GM12864 (cell line): ENCODE measurements at places on chromosomes 6 and 20.

GRCh38 chr6:145688493-145688905 lies 46.8 kb downstream of the EPM2A start:
- no peak for DNase-seq

- DNase-seq, result no peak
Observed at GRCh38 chr6:163668061-163668426, 253.5 kb downstream of the QKI start.

- no peak for DNase-seq
Observed at GRCh38 chr6:1624058-1624850, 14.5 kb downstream of the FOXC1 start.

GRCh38 chr20:59561614-59562277 lies 42.6 kb upstream of the PHACTR3 start:
- DNase-seq, result no peak

DNA sequence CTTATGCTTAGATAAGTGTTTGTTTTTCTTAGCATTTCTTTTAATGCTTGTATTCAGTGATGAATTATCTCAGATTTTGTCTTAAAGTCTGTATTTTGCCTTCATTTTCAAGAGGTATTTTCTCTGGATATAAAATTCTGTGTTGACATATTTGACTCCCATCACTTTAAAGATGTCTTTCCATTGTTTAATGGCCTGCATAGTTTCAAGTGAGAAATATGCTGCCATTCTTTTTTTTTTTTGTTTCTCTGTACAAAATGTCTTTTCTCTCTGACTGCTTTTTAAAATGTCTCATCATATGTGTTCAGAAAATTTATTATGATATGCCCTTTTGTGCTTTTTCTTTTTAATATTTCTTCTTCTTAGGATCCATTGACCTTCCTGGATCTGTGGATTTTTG lies 578.0 kb upstream of the NOX3 start:
- no peak for DNase-seq

- DNase-seq, result no peak
Observed at GRCh38 chr20:64072498-64073063, 6.7 kb downstream of the RGS19 start.

DNA sequence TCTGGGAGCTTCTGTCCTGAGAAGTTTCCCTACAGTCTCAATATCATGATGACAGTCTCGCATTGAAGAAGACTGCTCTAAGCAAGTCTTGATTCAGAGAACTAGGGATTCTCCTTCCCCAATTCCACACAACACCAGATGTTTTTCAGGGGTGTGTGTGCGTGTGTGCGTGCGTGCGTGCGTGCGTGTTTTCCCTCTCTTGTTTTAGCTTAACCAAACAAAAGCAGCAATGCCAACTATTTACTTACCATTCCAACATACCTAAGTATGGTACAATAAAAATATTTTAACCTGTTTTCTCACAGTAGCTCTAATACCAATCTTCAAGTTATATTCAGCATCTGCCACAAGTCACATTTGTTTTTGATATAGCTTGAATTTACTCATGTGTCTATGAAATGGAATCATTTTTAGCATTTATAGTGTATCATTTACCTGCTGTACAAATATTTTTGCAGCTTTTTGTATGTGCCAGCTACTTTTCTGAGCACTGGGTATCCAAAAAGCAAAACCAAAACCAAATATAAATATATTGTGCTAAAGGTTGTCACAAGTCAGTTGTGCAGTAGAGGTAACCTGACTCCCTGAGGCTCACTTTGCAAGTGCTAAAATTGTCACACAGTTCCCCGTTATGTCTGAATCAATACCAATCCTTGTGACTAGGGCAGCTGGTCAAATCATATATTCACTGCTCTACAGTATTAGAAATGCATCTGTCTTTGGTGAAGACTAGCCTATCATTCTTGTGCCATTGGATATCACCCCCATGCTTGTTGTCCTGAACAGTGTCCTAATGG lies 21.7 kb upstream of the MYLIP start:
- DNase-seq, result no peak

DNA sequence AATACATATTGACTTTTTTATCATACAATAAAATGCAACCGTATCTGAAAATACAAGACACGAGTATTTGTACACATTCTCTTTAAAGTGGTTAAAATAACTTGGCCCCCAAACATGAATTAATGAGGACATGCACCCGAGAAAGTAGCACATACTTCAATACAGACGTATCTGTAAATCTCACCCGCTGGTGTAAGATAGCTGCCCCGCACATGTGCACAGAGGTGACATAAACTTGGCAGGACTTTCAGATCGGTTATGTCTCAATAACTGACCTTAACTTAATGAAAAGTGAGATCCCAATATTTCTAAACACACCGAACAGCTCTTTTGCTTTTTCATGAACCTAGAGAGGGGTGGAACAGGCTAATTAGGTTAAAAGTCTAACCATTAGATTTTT lies 91.5 kb upstream of the RPS6KA2 start:
- no peak for DNase-seq

DNA sequence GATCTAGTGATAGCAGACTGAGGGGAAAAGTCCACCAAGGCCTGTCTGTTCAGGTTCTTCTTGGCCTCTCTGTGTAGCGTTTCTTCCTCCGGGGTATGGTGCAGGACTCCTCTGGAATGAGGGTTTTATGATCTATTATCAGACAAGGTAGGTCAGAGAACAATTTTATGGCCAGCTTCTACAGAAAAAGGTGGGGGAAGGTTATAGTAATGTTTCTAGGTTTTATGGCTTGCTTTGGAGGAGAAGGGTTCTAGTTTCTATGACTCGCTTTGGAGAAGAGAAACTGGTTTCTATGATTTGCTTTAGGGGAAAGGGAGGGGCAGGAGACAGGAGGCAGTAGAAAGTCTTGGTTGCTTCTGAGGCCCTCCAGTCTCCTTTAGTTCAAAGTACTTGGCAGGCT lies 144.8 kb upstream of the LAMA2 start:
- DNase-seq, result no peak

- DNase-seq, result no peak
Observed at GRCh38 chr6:88840796-88841539, 122.5 kb downstream of the RNGTT start.

- DNase-seq, result no peak
Observed at GRCh38 chr20:49099011-49099410, 52.9 kb downstream of the CSE1L start.

GRCh38 chr20:58652606-58653294 lies 1.7 kb downstream of the STX16 start:
- DNase-seq, result no peak

DNA sequence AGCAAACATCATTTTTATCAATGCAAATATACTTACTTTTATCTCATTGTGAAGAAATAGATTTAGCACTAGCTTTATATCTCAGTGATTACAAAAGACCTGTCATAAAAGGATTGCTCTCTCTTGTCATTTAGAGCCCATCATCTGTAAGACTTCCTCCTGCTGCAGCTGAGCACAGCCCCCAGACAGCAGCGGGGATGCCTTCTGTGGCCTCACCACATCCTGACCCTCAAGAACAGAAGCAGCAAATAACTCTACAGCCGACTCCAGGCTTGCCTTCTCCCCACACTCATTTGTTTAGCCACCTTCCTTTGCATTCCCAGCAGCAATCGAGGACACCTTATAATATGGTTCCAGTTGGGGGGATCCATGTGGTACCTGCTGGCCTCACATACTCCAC lies 127.0 kb upstream of the EDN1 start:
- peak; percentile 3 for DNase-seq

DNA sequence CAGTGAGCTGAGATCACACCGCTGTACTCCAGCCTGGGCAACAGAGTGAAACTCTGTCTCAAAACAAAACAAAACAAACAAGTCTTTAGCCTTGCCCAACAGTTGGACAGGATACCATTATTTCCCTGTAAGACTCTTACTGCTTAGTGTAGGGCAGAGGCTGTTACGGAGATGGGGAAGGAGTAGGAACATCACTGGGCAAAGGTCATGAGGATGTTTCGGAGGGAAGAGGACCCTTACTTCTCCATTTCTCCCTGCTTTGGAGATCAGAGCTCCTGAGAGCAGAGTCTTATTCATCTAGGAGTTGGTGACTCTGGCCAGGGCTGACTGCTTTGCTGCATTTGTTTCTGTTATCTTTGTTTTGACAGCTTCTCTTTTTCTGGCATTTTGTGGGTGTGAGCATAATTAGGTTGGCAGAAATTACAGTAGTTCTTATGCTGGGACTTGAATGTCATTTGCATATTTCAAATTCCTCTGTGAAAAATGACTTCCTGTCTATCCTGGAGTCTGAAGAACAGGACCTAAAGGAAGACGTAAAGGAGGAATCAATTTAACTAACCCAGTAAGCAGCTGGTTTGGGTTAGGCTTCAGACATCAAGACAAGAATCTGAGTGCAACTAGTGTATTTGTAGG lies 89.0 kb downstream of the CDS2 start:
- DNase-seq, result no peak

DNA sequence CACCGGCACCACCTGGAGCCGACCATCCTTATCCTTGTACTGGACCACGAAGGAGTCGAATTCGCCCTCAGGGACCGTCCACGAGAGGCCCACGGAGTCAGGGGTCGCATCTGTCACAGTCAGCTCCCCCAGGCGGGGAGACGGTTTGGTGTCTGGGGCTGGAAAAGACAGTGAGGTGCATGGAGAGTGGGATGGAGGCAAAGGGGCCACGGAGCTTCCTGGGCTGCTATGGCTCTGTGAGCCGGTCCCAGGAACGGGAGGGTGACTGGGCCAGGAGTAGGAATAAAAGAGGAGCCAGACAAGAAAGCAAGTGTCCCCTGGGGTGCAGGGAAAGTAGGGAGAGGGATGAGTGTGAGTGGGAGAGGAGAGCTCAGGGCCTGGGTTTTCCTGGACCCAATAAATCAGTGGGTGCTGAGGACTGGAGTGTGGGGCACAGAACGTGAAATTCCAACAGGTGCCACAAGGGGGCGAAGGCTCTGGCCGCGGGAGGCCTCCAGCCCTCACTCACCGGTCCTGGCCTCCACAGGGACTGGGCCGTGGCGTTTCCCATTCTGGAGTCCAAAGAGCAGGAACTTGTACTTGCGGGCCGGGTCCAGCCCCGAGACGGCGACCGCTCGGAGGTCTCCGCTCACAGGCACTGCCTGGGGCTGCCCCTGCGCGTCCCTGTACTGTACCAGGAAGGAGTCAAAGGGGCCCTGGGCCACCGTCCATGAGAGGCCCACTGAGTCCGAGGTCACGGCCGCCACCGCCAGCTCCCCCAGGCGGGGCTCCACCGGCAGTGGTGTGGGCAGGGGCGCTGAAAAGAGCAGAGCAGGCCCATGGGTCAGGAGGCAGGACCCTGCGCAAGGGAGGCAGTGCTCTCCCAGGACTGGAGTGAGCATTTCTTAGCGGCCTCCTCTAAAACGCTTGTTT lies 9.9 kb downstream of the CYP21A2 start:
- DNase-seq, result no peak

DNA sequence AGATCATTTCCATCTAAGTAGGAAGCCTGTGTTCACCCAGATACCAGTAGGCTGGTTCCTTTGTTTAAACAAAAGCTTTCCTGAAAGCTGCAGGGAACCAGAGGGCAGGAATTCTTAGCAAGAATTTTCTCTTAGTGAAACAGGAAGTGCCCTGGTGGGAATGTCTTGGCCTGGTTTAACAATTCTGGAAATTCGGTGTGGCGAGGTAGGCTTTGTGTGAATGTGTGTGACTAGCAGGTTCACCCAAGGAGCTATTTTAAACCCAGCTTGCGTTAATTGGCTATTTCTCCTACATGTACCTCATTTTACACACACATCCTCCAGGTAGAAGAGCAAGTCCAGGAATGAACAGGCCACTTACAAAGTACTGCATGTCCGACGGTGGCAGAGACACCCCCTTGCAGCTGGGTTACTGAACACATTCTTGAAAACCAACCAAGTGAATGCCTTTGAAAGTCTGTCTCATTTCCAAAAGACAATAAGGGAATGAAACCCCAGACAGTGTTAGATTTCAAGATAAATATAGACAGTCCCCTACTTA lies 64.6 kb downstream of the GFOD1 start:
- DNase-seq, result no peak

DNA sequence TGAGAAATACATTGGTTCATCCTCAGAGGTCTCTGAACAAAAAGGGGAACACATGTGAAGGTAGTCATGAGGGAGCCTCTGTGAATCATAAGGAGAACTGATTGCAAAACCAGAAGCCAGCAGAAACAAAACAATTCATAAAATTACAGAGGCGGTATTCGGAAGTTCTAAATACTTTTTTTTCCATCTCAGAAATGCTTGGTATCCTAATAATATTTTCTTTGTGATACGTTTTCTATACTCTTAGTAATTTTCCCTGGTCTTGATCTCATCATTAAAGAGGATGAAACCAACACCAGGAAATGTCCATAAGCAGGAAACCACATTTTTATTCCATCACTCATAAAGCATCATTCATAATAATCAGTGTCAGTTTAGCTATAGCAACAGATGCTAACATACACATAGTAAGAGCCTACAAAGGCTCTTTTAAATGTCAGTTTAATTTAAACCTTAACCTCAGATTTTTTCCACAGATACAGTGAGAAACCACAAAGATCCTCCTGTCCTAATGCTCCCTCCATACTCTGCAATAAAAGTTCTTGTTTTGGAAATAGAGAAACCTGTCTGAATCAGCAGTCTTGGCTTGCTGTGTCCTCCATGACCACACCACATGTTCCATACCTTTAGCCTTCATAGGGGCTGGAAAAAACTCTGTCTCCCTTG lies 29.2 kb downstream of the SGK1 start:
- no peak for DNase-seq

- no peak for DNase-seq
Observed at GRCh38 chr20:49583669-49584417, 15.9 kb upstream of the PTGIS start.

GRCh38 chr6:64733433-64733832 lies 973.6 kb downstream of the EYS start:
- DNase-seq, result no peak

DNA sequence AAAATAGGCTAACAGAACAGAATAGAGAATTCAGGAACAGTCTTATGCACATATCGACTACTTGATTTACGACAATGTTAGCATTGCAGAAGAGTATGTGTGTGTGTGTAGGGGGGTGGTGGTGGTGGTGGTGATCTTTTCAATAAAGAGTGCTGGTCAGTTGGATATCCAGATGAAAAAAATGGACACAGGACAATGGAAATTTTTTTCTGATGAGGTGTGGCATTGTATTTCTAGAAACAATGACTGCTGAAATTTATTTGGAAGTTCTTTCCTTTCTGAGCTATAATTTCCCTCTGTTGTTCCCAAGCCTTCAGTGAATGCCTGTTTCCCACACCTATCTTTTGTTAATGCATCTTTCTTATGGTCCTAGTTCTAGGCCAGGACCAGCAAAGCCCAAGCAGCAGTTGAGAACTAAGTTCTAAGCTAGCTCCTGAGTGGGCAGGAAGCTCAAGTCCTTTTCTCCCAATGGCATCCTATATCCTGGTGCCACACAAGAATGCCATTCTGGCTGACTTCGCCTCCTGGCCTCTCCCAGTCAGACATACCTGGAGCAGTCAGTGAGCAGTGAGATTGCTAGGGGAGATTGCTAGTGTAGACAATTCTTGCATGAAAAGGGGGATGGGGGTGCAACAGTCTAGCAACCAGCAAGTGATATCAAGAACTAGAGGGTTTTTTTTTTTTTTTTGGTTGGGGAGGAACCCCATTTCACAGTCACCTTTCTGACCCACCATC lies 1.2 kb upstream of the TOX2 start:
- DNase-seq, result no peak

DNA sequence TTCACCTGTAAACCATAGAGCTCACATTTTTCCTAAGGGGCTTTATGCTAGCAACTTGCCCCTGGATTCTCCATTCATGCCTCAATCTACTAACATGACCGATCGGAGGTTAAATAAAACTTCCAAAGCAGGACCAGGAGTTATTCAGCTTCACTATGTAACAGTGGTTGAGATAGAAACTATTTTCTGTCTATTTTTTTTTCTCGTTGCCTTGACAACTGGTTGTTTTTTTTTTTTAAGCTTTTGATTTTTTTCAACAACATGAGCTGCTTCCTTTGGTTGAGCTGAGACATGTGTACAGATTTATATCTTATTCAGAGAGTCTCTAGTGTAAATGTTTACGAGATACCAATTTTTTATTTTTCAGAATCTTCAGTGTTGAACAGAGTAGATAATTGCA lies 85.7 kb downstream of the SHLD1 start:
- DNase-seq, result no peak
